Panc1 (cell line): ENCODE measurements at places on chromosomes 2 and 18.
A peak's percentile ranks its signal among the peaks of the same experiment; 100 is the strongest.

GRCh38 chr2:96934831-96935540, 51.4 kb downstream of the FAM178B start:
- no peak for DNase-seq

GRCh38 chr2:197647961-197648690, 27.3 kb downstream of the RFTN2 start:
- DNase-seq, result no peak

DNA sequence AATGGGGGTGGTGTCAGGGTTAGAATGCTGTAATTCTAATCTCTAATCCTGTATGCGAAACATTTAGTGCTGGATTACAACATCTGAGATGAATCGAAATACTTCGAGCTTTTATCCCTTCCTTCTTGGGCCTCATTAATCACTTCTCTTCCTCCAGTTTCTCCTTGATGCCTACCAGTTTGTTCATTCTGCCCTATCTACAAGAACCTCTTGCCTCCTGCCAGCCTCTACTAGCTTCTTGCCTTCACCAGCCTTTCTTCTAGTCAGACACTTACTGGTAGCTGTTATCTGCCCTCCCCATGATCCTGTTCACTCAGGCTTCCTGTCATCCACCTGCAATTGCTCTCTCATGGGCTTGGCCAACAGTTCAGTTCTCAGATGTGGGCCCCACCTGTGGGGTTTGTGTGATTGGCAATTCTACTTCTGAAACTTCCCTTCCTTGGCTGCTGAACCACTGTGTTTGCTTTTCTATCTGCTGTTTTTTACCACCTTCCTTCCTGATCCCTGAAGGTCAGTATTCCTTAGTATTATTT, 15.4 kb upstream of the FARP2 start:
- DNase-seq, result no peak

- no peak for DNase-seq
Measured at GRCh38 chr2:45545943-45546342, 65.1 kb downstream of the SRBD1 start.

- DNase-seq, result no peak
Measured at GRCh38 chr2:84830095-84830494, 50.8 kb downstream of the TRABD2A start.

DNA sequence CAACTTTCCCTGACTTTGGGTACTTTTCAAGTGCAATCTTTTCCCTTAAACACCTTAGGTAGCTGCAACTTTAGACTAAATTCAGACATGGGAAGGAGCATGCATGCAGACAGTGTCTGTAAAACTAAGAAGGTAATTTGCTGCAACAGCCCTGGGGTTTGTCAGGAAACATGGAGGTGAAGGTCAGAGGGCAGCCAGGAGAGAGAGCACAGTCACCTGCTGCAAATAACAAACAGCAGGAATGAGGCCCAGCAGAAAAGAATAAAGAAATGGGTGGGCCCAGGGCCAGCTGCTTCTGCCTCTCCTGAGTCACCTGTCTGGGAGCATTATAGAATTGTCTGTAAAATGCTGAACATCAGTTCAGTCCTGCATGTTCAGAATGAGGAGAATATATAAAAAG, 35.2 kb downstream of the MTHFD2 start:
- DNase-seq, result no peak

- no peak for DNase-seq
Measured at GRCh38 chr18:79955302-79956075, 4.0 kb upstream of the SLC66A2 start.

- DNase-seq, result no peak
Measured at GRCh38 chr2:160010361-160011145, 51.9 kb downstream of the PLA2R1 start.

DNA sequence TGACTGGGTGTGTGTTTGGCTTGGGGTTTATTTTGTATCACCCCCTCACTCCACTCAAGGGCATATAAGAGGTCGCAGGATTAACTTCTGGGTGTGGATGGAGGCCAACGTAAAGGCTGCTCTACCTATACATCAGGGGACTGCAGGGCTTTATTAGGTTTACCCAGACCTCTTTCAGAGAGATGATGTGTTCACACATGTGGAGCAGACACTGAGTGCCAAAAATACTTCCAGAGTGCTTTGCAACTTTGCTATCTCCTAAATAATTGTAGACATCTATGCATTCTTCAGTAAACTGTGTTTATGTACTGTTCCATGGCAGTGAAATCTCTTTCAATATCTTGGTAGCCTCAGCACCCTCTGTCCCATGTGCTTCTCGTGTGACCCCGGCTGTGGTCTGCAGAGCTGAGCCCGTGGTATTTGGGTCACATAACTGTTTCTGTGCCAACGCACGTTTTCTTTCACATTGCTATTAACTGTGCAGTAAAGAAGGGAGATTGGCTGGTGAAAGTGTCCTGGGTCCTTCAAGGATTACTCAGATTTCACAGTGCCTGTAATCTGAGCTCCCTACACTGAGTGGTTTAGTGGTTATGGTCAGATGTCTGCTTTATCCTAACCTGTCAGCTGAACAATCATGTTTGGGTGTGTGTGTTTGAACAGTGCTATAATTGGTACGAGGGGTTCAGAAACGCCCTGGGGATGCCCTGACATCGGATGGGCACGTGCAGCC, 208.1 kb downstream of the VAPA start:
- DNase-seq, result no peak

DNA sequence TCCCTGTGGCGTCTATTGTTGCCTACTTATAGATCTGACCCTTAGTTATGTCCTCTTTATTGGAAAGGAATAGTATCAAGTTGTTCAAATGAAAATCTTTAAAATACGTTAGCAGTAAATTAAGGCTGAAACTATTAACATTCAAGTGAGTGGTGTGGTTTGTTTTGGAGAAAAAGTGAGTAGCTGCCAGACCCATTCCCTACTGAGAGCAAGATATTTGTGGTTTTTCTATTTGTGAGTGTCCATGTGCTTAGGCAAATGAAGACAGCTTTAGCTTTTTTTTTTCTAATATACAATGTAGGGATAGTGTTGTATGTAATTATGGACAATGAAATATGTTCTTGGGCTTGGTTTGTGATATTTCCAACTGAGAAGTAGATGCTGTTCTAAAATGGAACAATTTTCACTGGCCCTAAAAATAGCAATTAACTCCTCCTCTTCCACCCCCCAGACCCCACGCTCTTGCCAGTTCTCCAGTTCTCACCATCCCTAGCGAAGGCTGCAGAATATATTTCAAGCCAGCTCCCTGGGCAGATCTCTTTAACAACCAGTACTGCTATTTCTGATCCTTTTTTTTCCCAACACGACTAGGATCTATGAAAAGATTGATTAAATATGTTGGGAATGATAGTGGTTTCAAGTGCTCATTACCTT, 83.1 kb downstream of the CCDC85A start:
- no peak for DNase-seq

DNA sequence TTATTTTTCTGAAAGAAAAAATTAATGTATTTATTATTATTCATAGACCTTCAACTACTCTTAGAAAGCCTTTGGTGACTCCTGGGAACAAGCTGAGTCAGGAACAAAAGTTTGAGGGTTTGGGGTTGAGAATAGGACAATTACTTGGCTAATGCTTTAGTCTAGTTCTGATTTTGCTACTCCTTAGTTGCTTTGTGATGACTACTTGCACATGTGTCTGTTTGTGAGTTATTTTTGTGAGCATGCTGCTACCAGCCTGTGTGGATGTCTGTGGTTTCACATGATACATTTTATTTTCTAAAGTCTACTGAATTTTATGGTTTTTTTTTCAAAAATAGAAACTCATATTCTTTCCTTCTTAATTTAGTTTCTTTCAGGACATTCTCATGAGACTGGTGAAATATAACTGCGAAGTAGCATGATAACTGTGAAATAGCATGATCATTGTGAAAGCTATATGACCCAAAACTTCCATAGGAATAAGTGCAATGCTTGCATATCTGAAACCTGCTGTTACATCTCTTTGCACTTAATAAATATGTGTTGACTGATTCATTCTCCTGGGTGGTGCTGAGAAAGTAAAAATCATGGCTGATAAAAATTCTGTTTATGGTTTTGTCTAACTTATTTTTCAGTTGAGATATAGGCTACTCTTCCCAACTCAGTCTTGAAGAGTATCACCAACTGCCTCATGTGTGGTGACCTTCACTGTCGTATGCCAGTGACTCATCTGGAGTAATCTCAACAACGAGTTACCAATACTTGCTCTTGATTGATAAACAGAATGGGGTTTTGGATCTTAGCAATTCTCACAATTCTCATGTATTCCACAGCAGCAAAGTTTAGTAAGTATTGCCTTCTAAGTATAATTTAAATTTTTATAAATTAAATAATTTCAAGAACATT, 17.9 kb upstream of the IL18R1 start:
- DNase-seq, result peak; percentile 53

DNA sequence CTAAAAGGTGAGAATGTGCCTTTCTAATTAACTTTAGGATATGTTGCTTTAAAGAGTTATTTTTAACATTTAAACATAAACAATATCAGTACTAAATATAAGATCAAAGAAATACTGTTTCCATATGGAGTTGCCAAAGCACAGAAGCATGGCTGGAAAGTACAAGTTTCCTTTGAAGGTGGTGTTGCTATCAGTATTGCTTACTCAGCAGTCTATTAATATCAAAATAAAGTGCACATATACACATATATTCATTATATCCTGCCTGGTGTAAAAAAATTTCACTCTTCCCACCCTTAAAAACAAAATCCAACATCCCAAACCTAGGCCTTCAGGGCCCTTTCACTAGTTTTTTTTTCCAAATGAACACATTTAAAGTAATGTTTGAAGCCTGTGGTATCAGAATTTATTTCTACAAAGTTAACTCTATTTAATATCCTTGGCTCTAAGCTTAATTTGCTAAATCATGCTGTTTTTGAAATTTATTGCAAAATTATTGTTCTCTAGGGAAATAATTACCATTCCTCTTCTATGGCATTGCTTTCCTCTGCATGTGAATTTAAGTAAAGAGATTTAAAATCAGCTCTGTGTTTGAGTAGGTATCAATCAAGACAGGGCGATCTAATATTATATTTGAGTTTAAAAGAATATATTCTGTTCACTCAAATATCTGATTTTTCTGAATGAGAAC, 192.7 kb upstream of the MEIS1 start:
- no peak for DNase-seq

- no peak for DNase-seq
Measured at GRCh38 chr2:27245626-27246025, 17.2 kb downstream of the SLC30A3 start.

DNA sequence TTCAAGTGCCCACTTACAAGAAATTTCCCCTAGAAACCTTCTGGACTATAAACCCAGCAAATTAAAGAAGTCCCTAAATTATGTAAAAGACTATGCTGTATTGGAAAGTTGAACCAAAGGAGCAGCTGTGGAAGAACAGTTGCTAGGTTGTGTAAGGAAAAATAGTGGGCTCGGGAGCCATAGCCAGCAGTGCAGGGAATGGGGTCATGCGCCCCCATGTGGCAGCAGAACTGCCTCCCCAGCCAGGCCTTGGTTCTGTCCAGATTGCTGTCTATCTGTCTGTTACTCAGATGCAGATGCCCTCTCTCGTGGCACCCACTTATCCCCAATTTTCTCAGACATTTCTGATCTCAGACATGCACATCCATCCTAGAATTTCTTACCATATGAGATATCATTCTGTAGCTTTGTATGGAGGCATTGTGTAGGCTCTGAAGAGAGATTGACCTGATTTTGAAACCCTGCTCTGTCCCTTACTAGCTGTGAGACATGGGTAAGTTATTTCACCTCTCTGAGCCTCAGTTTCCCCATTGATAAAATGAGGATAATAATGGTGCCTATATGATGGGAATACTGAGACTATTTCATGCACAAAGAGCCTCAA, 258.3 kb downstream of the SS18 start:
- DNase-seq, result peak; percentile 38

GRCh38 chr2:194742706-194743105, 914.3 kb upstream of the SLC39A10 start:
- no peak for DNase-seq

- no peak for DNase-seq
Measured at GRCh38 chr18:6249788-6250187, 164.9 kb downstream of the L3MBTL4 start.

DNA sequence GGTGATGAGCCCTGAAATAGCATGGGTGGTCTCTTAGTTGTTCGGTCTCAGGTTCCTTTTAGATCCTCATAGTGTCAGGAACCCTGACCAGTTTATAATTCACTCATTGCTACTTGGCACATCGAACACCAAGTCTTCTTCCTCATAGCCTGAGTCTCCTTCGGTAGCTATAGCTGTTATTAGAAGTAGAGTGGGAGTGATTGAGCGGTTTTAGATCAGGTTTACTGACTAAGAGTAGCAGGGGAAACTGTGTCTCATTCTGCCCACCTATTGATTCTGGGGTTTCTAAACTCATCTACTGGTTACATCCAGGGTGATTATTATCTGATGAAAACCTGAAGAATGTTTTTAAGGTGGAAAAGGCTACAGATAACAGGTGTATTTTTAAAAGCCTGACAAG, 114.6 kb downstream of the SETBP1 start:
- no peak for DNase-seq

GRCh38 chr18:79851489-79851888, 53.8 kb downstream of the KCNG2 start:
- no peak for DNase-seq

DNA sequence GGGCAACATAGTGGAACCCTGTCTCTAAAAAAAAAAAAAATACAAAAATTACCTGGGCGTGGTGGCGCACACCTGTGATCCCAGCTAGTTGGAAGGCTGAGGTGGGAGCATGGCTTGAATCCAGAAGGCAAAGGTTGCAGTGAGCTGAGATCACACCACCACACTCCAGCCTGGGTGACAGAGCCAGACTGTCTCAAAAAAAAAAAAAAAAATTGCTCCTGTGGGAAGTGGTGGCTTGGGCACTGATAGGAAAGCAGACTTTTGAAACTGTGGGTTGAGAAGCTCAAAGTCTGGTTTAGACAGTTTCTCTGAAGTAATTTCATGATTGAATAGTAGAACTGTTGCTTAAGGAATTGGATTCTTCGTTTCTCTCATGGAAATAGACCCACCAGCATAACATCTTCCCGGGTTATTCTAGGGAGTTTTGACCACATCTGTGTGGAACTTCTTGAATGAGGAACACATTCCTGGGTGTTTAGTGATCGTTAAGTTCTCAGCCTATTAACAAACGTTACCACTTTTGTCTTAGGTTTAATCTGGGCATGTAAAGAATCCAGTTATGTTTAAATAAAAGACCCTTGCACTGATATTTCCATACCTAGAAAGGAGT, 33.5 kb downstream of the GRHL1 start:
- no peak for DNase-seq

DNA sequence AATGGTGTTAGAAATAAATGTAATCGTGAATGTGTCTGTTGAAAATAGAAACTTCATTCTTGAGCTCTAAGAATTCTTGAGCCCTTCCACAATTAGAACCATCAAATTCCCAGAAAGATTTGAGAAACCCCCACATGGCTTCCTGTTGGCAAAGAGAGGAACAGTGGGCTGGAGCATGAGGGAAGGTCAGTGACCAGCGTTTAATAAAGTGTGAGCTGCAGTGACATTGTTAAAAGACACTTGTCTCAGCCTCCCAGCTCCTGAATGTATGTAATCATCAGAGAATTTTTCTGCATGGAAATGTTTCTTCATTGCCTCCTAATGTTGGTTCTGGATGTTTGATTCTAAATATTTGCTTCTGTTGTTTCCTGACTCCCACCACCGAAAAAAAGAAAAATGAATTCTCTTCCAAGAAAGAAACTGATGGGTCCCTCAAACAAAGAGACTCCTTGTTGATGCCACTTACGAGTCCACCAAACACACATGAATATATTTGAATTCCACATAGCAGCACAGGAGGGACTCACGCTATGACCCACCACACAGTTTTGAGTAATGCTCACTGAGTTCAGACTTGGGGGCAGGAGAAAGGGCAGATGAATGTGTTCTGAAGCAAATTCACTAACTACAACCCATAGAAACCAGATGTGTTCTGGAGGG, 225.1 kb upstream of the KLHL29 start:
- DNase-seq, result no peak
